ENCODE measurements at places on chromosomes 7 and 10.

DNA sequence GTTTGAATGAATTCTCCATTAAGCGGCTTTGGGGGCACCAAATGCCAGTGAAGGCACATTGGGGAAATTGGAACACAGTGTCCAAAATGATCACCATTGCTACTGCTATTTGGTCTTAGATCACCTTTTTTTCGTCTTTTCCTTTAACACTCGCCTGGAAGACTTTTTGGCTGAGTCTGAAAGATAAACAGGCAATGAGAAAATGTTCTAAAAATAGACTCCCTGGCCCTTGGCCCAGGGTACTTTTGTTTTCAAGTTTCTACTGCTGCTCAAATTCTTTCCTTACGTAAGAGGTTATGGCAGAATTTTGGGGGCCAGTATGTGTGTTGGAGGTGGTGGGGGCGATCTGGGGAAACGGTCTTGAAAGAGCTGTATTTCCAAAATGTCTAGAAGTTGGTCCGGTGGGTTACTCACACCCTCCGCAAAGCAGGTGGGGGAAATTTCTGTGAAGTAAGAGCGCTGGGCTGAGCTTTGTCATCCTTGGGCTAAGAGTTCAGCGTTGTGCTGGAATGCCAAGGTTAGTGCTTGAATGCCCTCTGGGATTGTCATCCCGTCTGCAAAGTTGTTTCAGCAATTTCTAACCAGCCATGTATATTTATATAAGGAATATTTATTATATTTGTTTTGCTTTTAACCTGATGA is 1.3 kb upstream of the ITPRIP start:
- no peak for DNase-seq

DNA sequence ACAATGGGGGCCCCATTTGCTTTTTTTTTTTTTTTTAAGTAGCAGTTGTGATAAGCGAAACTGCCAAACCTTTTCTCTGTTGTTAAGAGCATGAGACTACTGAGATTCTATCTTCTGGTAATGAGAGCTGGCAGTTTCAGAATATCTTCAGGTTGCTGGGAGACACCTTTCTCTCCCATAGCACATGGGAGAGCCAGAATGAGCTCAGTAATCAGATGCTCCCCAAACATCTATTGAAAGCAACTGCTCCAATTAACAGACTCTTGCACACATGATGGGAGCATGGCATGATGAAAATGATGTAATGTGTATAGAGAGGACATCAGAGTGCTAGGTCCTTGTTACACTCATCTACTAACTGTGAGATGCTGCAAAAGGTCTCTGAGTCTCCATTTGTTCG is 18.8 kb downstream of the MYO3A start:
- DNase-seq: no peak

DNA sequence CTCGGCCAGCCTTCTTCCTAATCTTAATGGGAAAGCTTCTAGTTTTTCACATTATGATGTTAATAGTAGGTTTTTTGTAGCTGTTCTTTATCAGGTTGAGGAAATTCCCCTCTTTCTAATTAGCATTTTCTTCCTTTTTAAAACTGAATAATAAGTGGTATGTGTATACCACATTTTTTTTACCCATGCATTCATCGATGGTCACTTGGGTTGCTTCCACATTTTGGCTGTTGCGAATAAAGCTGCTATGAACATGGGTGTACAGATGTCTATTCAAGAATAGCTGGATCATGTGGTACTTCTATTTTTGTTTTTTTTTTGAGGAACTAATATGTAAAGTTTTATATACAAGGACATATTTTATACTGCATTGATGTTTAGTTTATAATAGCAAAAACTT is 44.3 kb downstream of the NRF1 start:
- DNase-seq: no peak

GRCh38 chr10:30231071-30231652 is 117.9 kb downstream of the MTPAP start:
- DNase-seq: no peak

DNA sequence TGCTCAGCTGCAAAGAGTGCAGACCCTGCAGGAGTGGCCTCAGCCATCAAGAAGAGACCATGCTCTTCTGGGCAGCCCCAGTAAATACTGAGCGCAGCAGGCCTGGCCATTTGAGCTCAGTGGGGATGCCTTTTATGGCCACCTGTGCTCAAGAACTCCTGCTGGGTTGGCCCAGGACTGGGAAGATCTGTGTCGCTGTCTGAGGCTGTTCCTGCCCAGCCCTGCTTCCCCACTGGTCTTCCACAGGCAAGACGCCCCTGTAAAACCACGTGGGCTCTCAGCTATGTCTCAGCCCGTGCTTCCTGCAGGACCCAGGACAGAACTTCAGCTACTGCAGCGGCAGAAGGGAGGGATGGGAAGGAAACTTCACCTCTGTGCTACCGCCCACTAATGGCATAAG is 10.5 kb upstream of the PPIF start:
- no peak for DNase-seq

DNA sequence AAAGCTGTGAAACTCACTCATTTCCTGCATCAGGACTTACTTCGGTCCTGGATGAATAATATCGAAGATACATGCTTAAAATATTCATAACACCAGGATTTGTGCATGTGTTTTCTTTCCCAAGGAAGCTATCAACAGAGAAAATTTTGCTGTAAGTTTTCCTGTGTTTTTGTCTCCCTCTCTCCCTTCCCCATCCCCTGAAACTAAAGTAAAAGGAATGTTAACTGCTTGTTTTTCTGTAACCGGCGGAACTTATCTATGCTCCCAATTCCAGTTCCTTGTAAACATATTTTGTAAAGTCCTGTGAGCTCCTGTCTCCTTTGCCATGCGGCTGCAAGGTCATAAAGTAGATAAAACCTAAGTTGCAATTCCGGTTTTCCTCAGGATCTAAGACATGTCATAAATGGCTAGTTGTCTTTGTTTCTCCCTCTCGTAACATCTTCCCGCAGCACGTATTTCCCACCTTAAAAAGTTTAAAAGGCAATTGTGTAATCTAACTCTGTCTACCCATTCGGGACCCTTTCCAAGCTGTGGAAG is 79.0 kb upstream of the POM121L12 start:
- DNase-seq: no peak

GRCh38 chr10:44745920-44746319 is 165.2 kb upstream of the TMEM72 start:
- no peak for DNase-seq

DNA sequence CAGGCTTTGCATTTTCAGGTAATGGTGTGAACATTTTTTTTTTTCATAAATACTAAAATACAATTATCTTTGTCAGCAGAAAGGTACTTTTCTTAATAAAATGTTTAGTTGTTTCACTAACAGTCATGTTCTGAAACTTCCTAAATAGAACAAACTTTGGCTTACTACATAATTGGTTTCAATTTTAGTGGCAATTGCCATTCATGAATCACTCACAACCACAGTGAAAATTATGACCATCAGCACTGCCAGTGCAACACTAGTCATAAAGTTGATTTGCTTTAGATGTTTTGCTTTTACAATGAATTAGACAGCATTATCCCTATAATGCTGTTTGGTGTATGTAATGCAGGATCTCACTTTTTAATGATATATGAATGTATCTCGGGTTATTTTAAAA is 297.6 kb upstream of the PLXDC2 start:
- no peak for DNase-seq

DNA sequence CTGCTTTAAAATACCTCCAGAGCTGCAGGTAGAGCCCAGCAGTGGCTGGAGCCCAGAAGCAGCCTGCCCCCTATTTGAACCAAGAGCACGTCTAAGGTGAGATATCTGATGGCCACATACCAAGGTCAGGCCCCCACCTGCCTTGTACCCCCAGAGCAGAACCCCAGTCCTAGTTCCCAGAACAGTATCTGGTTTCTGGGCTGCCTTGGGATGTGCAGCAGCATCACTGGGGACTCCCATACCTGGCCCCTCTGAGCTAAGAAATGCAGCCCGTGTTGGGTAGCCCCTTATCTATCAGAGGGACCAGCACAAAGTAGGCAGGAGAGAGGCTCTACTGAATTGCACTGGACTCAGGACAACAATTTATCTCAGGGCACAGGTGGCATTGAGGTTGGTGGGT is 8.9 kb downstream of the SFTPD start:
- no peak for DNase-seq

- peak; percentile 51 for DNase-seq
Observed at GRCh38 chr7:99143853-99144672, at the start of gene SMURF1. Gene SMURF1 (minus strand): TSS chr7:99144108. CDS start chr7:99143780, 328 bp downstream.

- DNase-seq: peak; percentile 34
Observed at GRCh38 chr10:7410301-7410861, 453 bp downstream of the SFMBT2 start.

GRCh38 chr10:69885379-69886013 is 83.8 kb downstream of the COL13A1 start:
- DNase-seq: no peak

DNA sequence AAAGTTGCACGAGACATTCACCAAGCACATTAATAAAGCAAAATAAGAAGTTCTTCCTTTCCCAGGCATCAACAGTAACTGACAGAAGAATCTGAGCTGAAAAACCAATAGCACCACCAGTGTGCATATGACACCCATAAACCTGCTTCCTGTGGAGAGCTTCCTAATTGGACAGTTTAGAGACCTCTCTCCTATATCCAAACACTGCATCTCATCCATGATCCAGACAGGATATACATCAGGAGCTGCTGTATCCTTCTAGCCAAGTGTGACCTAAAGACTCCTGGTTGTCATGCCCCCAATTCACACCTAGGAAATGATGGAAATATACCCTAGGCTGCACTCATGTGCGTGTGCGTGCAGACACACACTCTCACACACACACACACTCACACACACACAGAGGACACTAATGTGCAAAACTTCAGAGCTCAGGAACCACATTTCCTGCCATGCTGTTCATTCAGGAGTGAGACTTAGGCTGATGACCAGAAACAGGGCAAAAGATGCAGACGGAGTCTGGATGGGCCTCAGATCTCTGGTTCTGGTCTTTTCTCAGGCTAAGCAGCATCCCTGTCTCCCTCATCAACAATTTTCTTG is 58.0 kb downstream of the MAP3K8 start:
- DNase-seq: no peak

GRCh38 chr7:52838981-52839411 is 196.4 kb upstream of the POM121L12 start:
- DNase-seq: no peak

GRCh38 chr10:5551531-5552375 is 27.0 kb downstream of the CALML3 start:
- peak; percentile 41 for DNase-seq

DNA sequence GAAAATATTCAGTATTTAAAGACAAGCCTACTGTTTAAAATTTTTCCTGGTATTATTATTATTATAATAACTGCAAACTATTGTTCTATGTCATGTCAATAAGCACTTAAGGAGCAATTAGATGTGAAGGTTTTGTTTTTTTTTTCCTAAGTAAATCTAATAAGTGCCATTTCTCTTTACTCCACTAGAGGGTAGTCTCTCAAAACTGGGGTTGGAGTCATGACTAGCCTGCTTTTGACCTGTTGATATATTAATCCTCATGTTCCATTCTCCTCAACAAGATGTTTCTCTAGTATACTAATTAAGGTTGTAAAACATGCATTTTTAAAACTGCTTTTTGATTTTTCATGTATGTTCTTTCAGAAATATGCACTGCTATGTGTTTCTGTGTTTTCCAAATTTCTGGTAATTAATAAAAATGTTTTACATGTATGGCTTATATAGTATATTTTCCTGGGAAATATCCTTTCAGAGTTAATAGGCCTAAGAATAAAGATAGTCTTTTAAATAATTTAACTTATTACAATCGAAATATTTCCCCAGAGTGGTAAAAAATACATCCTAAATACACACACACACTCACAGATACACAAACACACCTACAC is 1.0 kb upstream of the LRRN3 start:
- DNase-seq: no peak

DNA sequence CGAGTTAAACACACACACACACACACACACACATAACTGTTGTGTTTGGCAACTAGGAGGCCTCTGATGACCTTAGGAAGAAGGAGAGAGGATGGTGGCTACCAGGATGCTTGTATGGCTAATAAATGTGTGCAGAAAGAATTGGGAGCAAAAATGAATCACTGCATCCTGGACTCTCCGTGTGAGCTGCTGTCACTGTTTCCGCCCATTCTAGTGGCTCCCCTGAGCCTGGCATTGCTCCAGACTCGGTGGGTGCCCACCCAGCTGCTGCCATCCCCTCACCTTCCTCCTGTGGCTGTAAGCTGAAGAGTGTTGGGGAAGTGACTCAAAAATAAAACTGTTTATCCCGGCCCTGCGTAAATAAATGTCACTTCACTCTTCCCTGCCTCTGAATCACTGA is 149.5 kb upstream of the MINDY3 start:
- no peak for DNase-seq

GRCh38 chr7:2688409-2689342 is 674 bp downstream of the AMZ1 start:
- DNase-seq: no peak

GRCh38 chr7:142871260-142872105 is 14.1 kb downstream of the TRPV6 start:
- no peak for DNase-seq

DNA sequence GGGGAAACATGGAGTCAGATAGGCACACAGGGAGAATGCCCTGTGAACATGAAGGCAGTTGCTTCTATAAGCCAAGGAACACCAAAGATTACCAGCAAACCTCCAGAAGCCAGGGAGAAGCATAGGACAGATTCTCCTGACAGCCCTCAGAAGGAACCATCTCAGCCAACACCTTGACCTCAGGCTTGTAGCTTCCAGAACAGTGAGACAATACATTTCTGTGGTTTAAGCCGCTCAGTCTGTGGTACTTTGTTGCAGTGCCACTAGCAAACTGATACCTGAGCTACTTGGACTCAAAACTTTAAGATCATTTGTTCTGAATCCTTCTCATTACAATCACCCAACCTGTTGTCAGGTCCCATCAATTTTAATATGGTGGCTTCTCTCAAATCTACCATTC is 31.2 kb downstream of the ABLIM1 start:
- no peak for DNase-seq

GRCh38 chr10:120075349-120075748 is 182.8 kb downstream of the SEC23IP start:
- no peak for DNase-seq

DNA sequence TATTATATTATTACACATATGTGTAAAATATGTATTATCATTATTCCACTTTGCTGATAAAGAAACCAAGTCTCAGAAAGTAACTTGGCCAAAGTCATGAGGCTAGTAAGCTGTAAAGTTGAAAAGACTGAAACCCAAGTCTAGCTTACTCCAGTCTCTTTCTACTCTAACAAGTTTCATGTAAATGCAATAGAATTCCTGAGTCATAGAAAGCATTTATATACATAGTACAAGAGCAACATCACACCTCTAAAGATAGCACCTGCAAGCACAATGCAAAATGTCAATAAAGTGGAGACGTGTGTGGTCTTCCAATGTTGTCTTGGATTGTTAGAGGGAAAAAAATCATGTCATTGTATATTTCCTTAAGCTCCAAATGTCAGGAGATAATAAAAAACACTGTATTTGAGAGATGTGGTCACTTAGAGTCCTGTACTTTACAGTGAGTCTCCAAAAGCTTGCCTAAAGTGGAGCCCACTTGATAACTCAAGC is 430.3 kb upstream of the NRP1 start:
- DNase-seq: no peak

Data from activated CD4-positive, alpha-beta T cell treated with anti-CD3 and anti-CD28 coated beads, Interleukin-2, amount 50 U/mL, for 4 hours (primary cell).